ENCODE measurements at places on chromosomes 2 and 18.

GRCh38 chr18:49029628-49030027 lies 78.9 kb upstream of the SMAD7 start:
- no peak for DNase-seq

GRCh38 chr2:224816816-224817215 lies 100.7 kb upstream of the CCDC195 start:
- no peak for DNase-seq

DNA sequence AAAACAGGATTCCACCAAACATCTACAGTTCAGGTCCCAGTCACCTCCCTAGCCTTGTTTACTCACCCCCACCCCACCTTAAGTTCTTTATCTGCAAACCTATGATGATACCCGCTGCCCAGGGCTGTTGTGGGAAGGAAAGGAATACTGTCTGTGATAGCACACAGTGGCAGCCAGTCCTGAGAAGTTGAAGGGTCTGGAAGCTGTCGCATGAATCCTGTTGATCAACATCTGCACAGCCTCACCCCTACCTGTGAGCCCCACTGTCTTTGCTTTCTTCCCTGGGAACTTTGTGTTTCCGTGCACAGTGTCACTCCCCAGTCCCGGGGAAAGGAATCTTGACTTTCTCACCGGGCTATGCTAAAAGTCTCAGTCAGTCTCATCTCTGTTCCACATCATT lies 160.7 kb upstream of the EPAS1 start:
- DNase-seq = no peak

DNA sequence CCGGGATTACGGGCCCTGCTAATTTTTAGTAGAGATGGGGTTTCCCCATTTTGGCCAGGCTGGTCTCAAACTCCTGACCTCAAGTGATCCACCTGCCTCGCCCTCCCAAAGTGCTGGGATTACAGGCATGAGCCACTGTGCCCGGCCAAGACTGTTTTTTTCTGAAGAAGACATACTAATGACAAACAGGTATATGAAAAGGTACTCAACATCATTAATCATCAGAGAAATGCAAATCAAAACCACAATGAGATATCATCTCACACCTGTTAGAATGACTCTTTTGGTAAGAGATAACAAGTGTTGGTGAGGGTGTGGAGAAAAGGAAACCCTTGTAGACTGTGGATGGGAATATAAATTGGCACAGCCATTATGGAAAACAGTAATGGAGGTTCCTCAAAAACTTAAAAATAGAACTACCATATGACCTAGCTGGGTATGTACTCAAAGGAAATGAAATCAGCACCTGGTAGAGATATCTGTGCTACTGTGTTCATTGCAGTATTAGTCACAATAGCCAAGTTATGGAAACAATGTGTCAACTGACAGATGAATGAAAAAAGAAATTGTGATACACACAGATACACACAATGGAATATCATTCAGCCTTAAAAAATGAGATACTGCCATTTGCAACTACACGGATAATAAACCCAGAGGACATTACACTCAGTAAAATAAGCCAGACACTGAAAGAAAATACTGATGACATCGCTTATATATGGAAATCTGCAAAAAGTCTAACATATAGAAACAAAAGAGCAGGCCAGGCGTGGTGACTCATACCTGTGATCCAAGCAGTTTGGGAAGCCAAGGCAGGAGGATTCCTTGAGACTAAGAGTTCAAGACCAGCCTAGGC lies 20.8 kb downstream of the SOS1 start:
- no peak for DNase-seq

DNA sequence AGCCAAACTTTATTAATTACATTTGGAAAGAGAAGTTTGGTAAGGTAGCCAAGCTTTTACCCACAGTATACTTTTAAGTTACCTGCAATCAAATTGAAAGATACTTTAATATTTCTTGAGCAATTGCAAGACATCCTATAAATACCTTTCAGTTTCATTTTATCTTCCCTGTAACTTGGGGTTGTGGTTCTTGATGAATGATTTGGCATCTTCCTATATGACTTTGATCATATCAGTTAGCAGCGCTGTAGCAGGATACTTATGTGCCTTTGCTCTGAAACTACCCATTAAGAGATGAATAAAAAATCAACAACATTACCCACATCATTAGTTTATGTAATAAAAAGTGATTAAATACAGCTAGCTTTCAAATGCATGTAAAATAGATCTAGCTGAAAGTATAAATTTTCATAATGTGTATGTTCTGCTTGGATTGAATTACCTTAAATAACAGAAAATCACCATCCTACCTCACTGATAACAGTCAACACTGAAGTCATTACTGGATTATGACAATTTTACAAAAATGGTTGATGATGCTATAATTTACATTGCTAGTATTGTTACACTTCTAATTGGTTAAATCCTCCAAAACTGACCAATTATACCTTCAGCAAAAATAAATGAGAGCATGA lies 50.4 kb downstream of the MMADHC start:
- DNase-seq = no peak

DNA sequence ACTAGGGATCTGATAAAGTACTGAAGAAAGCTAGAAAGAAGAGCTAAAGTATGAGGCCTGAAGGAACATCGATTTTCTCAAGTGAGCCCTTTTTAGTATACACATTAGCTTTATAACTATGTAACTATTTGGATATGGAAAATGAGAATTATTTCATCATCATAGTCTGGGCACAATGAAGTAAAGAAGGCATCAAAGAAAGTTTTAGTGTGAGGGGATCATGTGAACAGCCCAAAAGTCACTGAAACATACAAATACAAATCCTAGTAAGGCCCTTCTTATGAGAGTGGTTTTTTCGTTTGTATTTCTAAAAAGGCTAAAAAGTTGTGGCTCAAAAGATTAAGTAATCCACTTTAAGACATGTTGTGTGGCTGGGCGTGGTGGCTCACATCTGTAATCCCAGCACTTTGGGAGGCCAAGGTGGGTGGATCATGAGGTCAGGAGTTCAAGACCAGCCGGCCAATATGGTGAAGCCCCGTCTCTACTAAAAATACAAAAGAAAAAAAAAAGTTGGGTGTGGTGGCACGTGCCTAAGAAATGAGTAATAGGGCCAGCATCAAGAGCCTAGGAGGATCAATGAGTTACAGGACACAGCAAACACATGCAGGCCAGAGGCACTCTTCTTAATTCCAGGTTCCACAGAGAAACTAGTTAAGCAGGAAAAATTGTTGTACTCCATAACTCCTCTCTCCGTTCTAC lies 61.9 kb downstream of the PUM2 start:
- DNase-seq = no peak

- no peak for DNase-seq
Measured at GRCh38 chr2:144701259-144701658, 181.3 kb upstream of the ZEB2 start.

DNA sequence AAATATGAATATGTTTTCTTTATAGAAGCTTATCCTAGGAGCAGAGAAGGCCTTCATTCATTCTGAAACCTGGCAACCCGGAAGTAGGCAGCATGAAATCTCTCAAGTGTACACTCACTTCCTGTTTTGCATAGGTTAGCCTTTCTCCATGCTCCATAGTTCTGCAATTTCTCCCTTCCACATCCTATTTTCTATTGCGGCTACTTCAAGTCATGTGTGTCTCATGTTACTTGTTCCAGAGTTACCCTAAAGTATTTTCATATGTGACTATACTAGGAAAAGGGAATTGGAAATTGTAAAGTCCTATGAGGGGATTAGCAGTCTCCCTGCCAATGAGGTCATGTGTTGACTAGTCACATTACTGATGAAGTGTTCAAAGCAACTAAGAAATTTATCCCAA lies 320.6 kb downstream of the NCKAP5 start:
- no peak for DNase-seq

DNA sequence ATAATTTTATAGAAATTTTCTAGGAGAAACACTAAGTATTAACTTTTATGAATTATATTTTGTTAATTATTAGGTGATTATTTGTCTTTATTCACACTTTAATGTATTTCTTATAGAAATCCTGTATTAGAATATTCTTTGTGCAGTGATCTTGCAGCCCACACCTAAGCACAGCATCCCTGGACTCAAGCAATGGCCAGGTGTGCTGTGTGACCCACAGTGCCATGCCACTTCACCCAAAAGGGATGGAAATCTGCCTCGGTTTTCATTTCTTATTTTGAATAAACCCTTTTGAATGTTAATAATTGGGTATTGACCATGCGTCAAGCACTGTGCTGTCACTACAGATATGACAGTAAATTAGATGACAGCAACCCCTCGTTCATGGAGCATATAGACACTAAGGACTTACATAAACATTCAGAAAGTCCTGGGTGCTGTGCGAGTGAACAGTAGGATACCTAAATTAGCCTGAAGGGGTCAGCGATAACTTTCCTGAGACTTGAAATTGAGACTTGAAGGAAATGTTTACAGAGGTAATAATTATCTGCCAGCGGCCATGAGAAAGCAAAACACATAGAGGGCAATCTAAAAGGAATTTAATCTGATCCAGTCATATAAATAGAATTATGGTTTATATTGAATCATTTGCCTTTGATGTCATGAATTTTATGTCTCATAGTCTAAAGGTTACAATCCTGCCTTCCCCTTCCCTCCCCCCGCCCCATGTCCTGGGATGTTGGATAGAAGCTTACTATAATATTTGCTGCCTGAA lies 52.7 kb upstream of the CALCRL start:
- no peak for DNase-seq

- no peak for DNase-seq
Measured at GRCh38 chr2:88837511-88838160, 146.2 kb downstream of the RPIA start.

GRCh38 chr2:210363261-210363660 lies 48.3 kb upstream of the MYL1 start:
- DNase-seq = no peak

DNA sequence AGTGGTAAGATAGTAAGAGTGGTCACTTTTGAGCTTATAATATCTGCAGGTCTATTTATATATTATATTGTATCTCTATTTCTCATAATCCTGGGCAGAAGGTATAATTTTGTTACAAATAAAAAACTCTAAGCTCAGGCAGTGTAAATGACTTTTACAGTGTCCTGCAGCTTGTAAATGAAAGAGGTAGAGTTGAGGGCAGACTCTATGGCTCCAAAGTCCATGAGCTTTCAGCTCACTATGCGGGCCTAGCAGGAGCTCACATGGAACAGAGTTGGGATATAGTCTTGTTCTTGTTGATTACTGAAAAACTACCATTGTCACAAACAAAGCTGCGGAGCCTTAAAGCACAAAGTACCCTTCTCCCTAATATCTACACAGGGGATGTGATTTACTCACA lies 361.4 kb downstream of the LNPK start:
- DNase-seq = no peak

DNA sequence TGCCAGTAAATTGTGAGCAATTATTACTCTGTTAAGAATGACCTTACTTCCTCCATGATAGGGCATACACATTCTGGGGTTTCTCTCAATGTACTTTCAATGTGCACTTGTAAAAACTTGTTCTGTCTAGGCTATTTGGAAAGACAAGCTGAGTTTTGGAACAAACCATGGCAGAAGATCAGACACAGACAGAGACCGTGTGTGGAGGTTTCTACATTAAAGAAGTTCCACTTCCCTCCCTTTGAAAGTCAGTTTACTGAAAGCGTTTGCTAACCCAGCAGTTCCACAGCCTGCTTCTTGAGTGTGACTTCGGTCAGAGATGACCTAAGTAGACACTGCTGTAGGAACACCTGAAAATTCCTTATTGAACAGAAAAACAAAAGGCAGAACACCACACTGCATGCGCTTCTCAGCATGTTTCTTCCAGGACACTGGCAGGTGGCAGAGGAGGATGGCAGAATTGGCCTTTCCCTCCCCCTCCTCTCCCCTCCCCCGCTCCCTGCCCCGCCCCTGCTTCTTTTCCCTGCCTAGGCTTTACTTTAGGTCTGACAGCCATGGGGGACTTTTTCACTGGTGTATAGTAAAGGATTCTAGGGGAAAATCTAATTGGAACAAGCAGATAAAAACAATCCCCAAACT lies 109.8 kb downstream of the NOL10 start:
- no peak for DNase-seq

DNA sequence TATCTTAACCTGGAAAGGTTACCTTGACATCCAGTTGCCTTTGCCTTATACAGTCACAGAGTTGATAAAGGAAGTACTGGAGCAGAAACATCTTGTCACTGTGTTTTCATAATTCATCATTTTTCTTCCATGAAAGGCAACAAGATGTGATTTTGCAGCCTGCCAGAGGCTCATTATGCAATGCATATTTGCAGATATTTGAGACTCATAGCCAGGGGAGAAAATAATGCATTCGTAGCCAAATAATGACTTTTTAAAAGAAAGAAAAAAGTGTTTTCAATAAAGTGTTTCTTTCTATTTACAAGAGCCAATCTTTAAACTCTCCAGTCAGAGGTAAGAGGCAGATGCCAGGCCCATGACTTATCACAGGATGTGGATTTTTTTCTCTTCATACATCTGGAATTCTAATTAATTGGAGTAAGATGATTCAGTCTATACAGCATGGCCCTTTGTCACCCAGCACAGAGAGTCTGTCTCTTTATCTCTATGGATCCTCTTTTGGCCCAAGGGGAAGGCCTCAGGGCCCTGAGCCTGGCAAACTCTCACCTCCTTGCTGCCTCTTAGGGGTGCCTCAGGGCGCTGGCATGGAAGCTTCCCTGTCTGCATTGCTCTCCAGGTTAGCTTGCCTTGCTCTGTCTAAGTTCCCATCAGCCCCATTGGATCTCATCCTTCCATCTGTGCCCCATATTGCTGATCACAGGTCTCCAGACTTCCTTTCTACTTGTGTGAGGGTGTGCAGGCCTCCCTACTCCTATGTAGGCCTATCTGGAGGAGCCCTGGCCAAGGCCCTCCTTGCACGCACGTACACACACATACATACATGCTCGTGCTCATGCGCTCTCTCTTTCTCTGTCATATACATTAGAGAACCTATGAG lies 247.7 kb downstream of the TPGS2 start:
- no peak for DNase-seq

DNA sequence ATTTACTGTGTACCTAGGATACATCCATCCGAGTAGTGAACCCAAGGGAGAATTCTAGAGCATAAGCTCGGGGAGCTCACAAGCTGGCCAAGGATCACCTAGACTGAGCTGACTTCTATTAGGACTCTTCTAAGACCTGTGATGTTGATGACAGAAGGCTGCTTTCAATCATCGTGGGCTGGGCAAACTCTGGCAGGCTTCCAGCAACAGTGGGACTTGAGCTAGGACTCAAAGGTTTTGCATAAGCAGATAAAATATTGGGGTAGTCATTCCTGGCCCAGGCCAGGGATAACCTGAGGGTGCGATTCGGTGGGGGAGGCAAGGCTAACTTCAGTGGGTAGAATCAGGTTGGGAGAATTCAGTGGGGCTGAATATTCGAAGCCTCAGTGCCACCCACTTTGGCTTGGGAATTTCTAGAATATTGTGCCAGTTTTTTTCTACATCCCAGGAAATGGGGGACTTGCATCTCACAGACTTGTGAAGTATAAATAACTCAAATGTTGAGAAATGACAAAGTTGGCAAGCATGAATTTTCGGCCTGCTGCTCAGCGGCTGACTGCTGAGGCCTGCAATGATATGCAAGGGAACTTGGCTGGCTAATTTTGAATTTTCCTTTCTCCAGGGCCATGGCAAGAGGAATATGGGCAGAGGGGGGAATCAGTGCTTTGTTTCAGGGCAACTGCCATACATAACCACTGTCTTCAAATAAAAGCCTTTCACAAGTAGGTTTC lies 274.3 kb downstream of the PRKCE start:
- no peak for DNase-seq

GRCh38 chr2:191298306-191298705 lies 53.1 kb downstream of the MYO1B start:
- no peak for DNase-seq

Measured in NK-92 treated with Interleukin-12 subunit alpha and Interleukin-12 subunit beta, amount 100 ng/mL, for 24 hours (cell line).